ENCODE measurements at places on chromosomes 3 and 15.
A peak's percentile ranks its signal among the peaks of the same experiment; 100 is the strongest.

DNA sequence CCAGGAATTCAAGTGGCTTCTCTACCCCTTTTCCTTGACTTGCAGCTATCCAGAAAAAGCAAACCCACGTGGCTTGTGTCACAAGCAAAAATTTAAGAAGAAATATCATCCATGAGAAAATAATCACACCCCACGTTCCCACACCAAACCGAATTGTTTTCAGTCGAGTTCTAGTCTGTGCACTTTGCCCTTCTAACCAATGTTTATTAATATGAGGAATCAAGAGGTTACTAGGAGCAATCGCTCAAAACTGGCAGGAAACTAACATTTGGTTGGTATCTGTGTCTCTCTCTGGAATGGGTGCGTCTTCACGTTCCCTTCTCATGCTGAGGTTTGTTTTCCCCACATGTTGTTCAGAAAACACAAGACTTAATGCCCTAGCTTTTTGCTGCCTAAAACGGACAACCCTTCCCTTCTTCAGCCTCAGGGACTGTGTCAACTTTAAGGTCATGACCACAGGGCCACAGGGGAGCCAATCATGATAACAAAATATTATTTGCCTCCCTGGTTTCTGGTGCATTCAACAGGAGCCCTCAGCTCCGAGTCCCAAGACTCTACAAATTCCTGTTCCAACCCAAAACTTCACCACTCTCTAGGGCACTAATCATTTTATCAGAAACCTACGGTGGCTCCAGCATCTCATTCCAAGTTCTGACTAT is 41.4 kb upstream of the LMCD1 start:
- no peak for DNase-seq

- no peak for DNase-seq
Measured at GRCh38 chr3:12571986-12572385, 15.1 kb downstream of the MKRN2 start.

DNA sequence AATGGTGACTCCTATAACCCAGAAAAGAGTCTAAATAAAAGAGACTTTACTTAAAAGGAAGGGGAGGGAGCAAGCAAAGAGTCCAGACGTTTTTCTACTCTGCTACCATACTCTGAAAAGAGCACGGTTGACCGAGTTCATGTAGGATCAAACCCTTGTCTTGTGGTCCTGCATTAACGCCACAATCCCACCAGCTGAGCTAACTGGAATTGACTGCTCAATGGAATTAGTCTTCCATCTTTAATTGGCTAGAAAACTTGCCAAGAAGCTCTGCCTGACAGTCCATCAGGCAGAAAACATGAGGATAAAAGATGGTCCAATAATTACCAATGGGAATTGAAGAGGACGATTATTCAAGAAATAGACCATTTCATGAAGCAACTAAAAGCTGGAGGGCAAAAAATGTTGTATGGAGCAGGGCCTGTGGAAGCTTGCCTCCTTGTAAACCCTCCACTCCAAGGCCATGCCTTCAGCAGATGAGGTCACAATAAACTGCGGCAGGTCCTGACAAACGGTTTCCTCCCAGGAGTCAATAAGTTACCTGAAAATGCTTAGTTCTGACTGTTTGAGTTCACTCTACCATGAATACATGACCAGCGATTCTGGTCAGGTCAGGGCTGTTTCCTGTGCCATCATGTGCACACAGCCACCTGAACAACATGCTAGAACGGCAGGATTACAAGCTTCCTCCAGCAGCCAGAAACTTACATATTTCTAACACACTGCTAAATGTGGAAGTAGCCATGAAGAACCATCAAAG is 35.6 kb upstream of the ARHGEF3 start:
- DNase-seq = no peak

DNA sequence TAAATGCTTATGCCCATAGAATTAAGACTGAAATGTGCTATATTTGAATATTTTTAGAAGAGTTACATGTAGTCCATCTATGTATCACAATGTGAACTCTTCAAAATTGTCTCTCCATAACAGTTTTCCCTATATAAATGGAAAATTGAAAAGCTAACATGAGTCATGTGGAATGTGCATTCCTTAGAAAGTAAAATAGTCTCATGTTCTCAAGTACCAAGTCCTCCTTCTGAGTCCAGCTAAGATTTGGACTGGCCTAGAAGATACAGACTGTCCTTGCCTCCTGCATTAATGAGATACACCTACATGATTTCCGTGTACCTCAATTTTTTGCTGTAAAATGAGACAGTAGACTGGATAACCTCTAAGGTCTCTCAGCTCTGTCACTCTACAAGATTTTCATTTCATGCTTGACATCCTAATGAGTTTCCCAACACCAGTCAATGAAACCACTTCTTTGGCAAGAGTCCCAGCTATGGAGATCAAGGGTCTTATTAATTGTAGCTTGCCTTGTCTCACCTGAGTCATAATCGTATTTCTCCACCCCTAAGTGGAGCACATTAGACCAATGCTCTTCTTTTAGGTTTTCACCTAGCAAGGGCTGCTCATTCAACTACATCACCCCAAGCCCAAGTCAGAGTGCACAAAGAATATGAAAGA is 350.6 kb upstream of the IL12A start:
- no peak for DNase-seq

GRCh38 chr3:23739536-23739935 is 66.2 kb upstream of the UBE2E1 start:
- no peak for DNase-seq

GRCh38 chr3:109109574-109109973 is 8.4 kb downstream of the MORC1 start:
- DNase-seq = no peak

DNA sequence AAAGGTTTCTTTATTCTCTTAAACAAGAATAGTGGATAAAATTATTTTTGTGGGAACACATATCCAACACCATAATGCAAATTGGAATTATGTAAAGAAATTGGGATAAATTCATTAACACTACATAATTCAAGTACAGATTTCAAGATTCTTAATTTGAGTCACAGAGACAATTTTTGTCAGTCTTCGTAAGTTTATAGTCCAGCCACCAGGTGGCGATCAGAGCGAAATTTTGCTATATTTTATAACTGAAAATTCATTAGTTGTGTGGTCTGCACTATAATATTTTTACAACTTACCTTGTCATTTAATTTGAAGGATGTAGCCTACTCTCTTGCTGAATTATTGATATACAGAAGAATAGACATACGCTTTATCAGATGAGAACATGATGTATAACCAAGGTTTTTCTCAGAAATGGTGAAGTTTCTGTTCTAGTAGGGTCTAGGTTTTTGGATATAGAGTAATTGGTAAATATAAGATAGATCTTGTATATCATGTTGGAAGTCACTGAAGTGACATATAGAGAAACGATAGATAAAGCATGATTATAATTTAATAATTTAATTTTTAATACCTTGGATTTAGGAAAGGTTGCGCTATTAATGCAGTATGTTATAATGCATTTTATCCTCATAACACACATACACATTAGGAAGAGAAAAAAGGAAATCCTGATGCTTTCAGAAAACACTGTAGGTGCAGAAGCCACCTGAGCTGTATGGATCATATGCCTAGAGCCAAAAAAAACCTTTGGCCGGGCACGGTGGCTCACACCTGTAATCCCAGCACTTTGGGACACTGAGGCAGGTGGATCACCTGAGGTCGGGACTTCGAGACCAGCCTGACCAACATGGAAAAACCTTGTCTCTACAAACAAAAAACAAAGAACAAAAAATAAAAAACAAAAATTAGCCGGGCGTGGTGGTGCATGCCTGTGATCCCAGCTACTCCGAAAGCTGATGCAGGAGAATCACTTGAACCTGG is 31.7 kb downstream of the PLSCR4 start:
- no peak for DNase-seq

DNA sequence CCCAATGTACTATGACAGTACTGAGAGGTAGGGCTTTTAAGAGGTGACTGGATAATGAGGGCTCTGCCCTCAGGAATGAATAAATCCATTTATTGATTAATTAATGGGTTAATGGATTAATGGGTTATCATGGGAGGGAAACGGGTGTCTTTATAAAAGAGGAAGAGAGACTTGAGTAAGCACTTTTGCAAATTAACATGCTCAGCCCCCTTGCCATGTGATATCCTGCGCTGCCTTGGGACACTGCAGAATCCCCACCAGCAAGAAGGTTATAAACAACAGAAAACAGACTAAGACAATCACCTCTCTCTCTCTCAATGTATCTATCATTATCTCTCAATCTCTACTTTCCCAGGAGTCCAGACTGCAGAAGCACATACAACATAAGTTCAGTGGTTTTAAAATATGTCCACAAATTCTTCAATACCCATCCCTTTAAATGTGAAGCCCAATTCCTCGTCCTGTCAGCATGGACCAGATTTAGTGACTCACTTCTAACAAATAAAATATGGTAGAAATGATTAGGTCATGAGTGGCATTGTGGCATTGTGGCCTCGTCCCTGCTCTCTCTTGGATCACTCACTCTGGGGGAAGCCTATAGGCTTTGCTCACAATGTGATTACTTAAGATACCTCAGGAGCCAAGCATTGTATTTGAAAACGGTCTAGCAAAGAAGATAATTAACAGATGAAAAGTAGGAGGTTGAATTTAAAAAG is 40.0 kb upstream of the IL12A start:
- peak; percentile 45 for DNase-seq

- no peak for DNase-seq
Measured at GRCh38 chr3:50530001-50530970, 26.9 kb upstream of the CACNA2D2 start.

GRCh38 chr15:59443341-59444072 is 5.5 kb downstream of the FAM81A start:
- no peak for DNase-seq

DNA sequence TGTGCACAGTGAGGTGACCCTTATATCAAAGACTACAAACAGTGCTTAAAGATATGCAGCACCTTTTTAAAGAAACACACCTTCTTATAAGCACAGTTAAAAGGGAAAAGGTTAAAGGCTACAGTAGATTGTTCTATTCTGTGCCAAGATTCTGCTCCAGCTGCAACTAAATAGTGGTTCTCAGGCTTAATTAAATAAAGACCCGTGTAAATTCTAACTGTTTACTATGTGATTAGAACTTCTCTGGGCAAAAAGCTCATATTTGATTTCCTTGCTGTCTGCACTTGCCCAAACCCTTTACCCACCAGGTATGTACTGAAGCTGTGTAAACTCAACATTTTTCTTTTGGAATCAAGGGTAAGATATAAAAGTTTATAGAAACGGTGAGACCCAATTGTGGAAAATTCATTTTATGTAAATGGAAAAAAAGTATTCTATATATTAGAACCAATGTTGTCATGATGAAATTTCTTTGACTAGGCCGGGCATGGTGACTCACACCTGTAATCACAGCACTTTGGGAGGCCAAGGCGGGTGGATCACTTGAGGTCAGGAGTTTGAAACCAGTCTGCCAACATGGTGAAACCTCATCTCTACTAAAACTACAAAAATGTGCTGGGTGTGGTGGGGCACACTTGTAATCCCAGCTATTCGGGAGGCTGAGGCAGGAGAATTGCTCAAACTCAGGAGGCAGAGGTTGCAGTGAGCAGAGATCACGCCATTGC is 230.6 kb downstream of the MECOM start:
- DNase-seq = no peak

DNA sequence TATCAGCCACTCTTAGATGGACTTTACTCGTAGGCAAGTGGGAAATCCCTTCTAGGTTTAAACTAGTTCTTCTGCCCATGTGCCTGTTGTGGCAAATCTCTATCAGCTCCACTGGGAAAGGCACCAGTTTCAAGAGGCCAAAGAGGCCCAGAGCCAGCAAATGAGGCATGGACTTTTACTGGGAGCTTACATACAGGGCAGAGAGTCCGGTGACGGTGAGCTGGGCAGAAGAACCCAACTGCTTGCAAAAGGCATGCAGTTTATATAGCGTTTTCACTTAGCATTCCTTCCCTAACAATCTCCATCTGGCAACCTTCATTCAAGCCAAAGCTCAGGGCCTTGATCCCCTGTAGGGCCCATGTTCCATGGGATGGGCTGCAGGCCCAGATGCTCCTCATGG is 93.0 kb upstream of the C3orf80 start:
- no peak for DNase-seq

DNA sequence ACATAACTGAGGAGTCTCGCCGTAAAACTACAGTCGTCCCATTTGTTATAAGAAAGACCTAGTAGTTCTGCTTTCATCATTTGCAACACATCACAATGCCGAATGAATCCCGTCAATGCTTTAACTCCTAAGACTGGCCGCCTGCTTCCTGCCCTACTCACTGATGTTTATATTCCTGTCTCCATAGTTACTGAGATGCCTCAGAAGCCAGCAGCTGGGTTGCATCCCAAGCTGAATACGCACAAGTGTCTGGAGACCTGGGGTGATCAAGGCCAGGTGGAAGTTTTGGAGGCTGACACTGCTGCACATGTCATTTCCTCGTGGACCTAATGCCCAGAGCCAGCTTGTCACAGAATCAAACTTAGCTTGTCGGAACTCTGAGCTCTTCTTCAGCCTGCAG is 95.2 kb upstream of the UBE2E1 start:
- peak; percentile 65 for DNase-seq

- no peak for DNase-seq
Measured at GRCh38 chr3:101203411-101203810, 117.0 kb downstream of the IMPG2 start.

DNA sequence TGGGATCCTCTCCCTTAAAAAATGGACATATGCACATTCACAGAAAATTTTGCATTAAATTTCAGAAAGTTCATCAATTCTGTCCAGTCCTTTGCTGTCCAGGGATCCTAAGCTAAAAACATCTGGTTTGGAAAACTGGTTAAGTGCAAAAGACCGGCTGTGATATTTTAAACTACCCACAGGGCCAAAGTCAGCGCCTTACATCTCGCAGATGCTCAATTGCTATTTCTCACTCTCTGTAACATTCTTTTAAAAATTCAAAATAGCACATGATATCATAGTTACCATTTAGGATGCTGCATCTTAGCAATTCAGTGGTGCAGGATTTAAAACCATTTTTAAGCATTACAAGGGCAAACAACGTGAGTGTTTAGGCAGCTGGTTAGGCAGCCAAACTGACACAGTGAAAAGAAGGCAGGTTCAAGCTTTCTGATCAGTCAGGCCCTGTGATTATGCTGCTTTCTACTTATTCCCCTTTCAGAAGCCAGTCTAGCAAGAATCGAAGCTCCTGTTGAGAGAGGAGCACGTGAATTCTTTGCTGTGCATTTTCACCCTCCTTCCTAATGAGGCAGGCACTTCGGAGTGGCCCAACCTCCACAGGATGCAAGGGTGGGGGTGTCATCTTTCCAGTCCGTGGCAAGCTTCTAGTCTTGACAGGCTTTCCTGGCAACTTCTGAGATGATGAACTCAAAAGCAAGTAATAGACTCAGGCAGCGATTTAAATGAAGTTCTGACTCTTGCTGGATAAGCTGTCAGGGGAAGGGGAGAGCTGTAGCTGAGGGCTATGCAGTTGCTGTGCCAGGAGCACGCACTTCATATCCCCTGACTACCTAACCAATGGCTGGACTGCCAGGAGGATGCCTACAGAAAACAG is 8.8 kb downstream of the PRICKLE2 start:
- no peak for DNase-seq

DNA sequence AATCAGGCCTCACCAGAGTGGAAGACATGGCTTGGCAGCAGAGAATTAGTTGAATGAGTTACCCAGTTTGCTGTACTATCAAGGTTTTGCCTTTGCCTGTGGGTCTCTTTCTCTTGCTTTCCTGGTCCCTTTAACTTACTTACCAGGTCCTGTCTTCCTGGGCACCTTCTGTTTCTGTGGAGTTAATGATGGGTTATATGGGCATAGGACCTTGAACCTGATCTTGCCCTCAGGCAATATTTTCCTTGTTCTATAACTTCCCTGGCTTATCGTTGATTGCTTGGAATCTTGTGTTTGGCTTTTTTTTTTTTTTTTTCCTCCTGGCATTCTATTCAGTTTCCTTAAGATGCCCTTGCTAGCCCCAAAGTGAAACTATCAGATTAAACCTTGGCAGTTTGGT is 106.8 kb downstream of the HHLA2 start:
- DNase-seq = no peak

GRCh38 chr3:172329070-172329469 is 119.2 kb downstream of the GHSR start:
- no peak for DNase-seq
